ENCODE measurements at places on chromosomes 16 and 17. TPM values are rescaled to one million over a fixed set of nuclear protein-coding genes. Genes with fewer than 3 reads are reported as not detected.

DNA sequence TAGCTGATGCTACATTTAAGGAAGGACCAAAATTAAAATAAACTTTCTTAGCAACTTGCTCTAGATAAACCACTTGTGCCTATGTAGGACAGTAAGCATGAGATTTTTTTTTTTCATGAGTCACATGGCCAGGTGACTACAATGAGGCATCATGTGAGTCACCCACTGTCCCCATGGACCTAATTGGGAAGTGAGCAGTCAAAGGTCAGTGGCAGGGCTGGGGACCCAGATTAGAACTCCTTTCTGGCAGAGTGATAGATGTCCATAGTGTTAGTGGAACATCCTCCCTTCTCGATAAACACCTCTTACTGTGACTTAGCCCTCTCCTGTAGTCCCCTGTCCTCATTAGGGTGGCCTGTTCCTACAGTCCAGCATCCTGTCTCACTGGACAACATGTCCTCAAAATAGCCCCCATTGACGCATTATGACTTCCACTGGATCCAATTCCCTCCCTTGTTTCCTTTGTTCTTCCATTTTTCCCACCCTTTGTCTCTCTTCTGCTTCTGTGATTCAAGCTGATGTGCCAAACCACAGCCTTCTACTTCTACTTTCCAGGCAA is 12.4 kb downstream of the ITGB3 start:
- H3K4me3 ChIP-seq: no peak overlapping the region
- H3K27me3 ChIP-seq: no peaks in the 10 kb centered on the region
- H3K36me3 ChIP-seq: no peaks in the 10 kb centered on the region
- no peak for DNase-seq
- no peak overlapping the region for H3K27ac ChIP-seq

GRCh38 chr16:30357085-30357714 is 2.1 kb upstream of the CD2BP2 start:
- no peak overlapping the region for H3K4me3 ChIP-seq
- H3K36me3 ChIP-seq: peaks cover 5% of the 10 kb centered on the region
- H3K27ac ChIP-seq: no peak overlapping the region
- DNase-seq: no peak
- no peaks in the 10 kb centered on the region for H3K27me3 ChIP-seq

- no peak for DNase-seq
- no peaks in the 10 kb centered on the region for H3K36me3 ChIP-seq
- no peaks in the 10 kb centered on the region for H3K27me3 ChIP-seq
- H3K4me1 ChIP-seq: no peaks in the 10 kb centered on the region
- no peak overlapping the region for H3K27ac ChIP-seq
- no peak overlapping the region for H3K4me3 ChIP-seq
Observed at GRCh38 chr17:43140396-43141332, 15.5 kb upstream of the BRCA1 start.

- no peaks in the 10 kb centered on the region for H3K36me3 ChIP-seq
- no peak for DNase-seq
- H3K27ac ChIP-seq: peak overlapping the region; percentile 25
- no peaks in the 10 kb centered on the region for H3K27me3 ChIP-seq
- no peak overlapping the region for H3K4me3 ChIP-seq
Observed at GRCh38 chr16:12501707-12502457, 301.8 kb downstream of the CPPED1 start.

GRCh38 chr17:35314415-35315216 is 58.8 kb downstream of the SLFN11 start:
- H3K27ac ChIP-seq: no peak overlapping the region
- no peak overlapping the region for H3K4me3 ChIP-seq

- no peak for DNase-seq
- no peak overlapping the region for H3K4me3 ChIP-seq
- H3K27ac ChIP-seq: no peak overlapping the region
Observed at GRCh38 chr16:4208341-4208751, 33.5 kb downstream of the SRL start.

DNA sequence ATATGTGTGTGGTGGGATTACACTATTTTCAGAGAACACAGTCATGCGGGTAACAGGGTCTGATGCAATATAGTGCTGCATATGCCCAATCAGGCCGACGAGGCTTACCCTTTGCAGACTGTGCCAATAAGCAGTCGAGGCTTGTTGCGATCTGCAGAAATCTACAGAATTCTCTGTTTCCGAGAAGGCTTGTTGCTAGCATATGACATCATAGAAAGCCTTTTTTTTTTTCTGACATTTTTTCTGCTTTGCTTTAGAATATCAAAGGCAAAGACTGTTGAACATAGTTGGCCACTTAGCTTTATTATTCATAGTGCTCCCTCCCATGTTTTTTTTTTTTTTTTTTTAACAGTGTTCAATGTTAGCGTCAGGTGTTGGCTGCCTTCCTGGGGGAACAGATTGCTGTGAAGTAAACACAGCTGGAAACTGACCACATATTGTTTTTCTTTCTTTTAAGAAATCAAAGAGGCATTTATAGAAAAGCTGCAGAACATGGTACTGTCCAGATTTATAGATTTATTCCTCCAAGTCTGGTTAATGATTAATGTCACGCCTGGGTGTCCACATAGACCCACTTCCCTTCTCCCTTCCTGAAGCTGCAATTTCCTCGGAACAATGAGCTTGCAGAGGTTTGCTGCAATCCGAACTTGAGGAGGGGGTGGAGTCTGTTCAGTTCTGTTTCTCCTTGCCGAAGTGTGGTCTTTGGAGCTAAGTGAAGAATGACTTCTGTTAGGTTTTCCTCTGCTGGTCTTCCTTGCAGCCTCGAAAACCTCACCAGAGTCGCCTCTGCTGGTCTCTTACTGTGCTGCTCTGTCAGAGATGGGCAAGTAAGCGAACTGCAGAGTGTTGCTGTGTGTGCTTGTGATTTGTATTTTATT is 87.3 kb downstream of the MAP2K6 start:
- DNase-seq: peak; percentile 72
- peak overlapping the region; percentile 36 for H3K4me3 ChIP-seq
- no peaks in the 10 kb centered on the region for H3K27me3 ChIP-seq
- peaks cover 12% of the 10 kb centered on the region for H3K4me1 ChIP-seq
- no peaks in the 10 kb centered on the region for H3K36me3 ChIP-seq

TTLL6 gene
- 18.7 TPM for total RNA-seq

HSD3B7 gene
- 19.0 TPM for total RNA-seq

ABCA9 gene
- total RNA-seq: 2.5 TPM

DRC7 gene
- total RNA-seq: not detected

Measured in colonic mucosa (tissue), 4 donors.